ENCODE measurements at places on chromosomes 1 and 21. TPM values are rescaled to one million over a fixed set of nuclear protein-coding genes. Genes with fewer than 3 reads are reported as not detected.
A peak's percentile ranks its signal among the peaks of the same experiment; 100 is the strongest.

MNDA gene
- polyA plus RNA-seq, result 5.2 TPM

INTS3 gene
- 114 TPM for polyA plus RNA-seq

PRKAA2 gene
- 0.88 TPM for polyA plus RNA-seq

PPIAL4G gene
- polyA plus RNA-seq, result under 0.01 TPM

GRCh38 chr21:27076025-27076424, 109.1 kb upstream of the ADAMTS5 start:
- H3K36me3 ChIP-seq, result no peaks in the 10 kb centered on the region
- no peaks in the 10 kb centered on the region for H3K27me3 ChIP-seq
- no peaks in the 10 kb centered on the region for H3K4me1 ChIP-seq
- no peak for DNase-seq
- H3K4me3 ChIP-seq, result no peak overlapping the region

DNA sequence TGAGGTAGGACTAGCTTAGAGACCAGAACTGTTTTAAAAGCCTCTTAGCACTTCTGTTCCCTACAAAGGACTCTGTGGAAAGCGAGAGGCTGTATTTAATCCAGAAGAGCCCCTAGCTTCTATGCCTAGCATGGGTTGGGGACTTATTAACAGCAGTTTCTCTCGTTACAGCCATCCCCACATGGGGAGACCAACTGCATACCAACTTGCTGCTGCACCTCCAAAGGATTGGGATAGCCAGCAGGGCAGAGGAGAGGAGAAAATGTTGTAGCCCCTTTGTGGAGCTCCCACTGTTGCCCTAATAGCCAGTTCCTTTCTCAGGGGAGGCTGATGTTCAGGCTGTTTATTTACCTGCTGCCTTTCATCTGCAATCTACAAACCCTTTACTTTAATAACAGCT, 11.0 kb upstream of the CELSR2 start:
- H3K4me1 ChIP-seq, result peaks cover 8% of the 10 kb centered on the region
- no peak for DNase-seq
- H3K36me3 ChIP-seq, result no peaks in the 10 kb centered on the region
- no peak overlapping the region for H3K27ac ChIP-seq
- H3K27me3 ChIP-seq, result no peaks in the 10 kb centered on the region
- H3K4me3 ChIP-seq, result no peak overlapping the region

- H3K27ac ChIP-seq, result peak overlapping the region; percentile 50
Measured at GRCh38 chr1:207309745-207310273, 11.7 kb upstream of the CD55 start.
